Stimulated activated CD4-positive, alpha-beta T cell treated with anti-CD3 and anti-CD28 coated beads, Interleukin-1b, Interleukin-23, amount 100 ng/mL, for 1 hour (primary cell): ENCODE measurements at places on chromosomes 3 and 15.

DNA sequence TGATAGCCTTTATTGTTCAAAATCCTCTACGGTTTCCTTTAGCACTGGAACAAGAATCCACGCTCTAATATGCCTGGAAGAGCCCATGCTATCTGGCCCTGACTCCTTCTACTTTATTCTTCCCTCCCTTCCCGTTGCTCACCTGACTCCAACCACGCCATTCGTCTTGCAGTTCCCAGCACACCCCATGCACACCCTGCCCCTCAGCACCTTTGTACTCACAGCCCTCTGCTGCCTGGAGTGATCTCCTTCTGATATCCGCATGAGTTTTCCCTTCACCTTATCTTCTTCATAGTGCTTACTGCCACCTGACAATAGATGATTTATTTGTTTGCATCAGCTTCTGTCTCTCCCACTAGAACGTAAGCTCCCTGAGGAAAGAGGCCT is 16.6 kb upstream of the BCL2A1 start:
- no peak for DNase-seq

DNA sequence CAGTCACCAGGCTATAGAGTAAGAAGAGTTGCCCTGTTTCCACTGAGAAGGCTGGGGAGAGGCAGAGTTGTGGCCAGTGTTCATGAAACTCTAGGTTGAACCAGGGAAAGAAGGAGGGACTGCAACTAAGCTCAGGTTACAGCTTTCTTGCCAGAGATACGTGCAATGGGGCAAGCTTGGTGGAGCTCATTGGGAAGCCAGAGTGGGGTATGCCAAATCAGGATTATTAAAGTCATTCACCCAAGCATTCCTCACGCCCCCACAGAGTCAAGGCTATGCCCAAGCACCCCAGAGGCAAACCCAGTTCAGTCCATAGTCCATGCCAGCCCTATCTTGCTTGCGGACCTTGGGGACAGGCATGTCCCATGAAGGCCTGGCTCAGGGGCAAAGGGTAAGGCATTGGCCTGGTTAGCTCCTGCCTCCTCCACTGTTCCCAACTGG is 17.6 kb downstream of the SLC6A20 start:
- DNase-seq = no peak

GRCh38 chr3:55330355-55330754 is 156.8 kb downstream of the WNT5A start:
- DNase-seq = no peak

- DNase-seq = no peak
These were observed 224.0 kb downstream of the PLOD2 start for GRCh38 chr3:145936971-145937370.

DNA sequence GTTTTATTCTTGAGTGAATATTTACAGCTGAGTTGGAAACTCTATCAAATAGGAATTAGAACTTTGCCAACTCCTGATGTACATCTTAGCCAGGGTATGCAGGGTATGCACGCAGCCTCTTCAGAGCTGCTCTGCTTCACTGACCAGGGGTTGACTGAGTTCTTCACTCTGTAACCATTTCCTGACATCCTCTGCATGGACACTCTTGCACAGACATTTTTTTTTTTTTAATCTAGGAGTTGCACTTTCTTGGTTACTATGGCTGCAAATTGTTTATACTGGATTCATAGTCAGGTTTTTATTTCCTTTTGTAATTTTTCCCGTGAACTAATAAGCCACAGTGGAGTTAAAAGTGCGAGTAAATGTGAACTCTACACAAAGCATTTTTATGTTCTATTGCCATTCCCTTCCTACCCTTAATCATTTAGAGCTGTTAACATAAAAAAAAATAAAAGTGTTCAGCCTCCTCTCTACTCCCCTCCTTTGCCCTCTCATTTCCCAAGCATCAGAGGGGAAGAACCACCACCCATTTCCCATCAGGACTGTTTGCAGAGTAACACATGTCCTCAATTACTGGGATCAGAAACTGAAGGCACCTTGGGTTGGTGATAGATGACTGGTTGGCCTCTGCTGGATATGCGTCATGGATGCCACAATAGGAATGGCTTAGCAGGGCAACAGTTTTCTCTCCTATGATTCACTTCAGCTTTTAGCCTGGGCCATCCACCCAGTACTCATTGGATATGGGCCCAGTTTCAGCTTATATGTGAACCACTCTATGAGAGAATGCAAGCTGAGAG is 54.0 kb downstream of the DUT start:
- no peak for DNase-seq

DNA sequence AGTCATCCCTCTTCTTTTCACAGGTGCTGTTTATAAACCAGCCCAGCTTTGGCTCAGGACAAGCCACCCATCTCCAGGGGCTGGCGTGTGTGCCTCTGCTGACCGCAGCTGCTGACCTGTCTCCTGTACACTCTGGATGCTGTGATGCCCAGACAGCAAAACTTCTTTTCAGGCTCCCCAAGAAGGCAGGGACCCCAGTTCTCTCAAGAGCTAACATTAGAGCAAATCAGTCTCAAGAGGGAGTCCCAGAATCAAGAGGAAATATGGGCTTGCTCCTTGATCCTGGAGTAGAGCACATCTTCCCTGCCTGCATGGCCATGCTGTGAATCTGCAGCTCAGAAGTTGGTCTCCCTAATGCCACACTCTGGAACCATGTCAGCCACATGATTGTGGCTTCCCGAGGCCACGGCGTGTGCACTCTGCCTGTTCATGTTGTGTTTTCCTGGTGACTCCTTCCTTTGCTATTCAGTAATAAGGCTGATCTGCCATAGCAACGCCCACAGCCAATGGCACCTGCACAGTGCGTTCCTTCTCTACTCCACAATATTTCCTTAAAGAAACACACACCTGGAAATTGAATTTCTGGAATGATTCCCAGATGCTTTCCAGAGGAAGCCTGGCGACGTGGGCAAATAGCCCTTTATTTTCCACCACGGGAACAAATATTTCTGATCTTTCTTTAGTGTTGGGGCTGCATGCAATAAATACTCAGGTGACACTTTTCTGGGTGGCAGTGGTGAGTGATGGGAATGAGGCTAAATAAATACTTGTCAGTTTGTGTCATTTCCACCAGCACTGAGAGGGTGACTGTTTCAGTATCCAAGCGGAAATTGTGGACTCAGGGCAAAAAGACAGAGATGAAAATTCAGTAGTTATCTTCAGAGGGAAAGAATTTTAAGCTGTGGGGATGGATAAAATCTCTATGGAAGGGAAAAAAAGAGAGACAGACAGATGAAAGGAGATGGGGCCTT is 21.9 kb upstream of the THSD4 start:
- DNase-seq = no peak

GRCh38 chr3:168457954-168458539 is 362.3 kb upstream of the GOLIM4 start:
- DNase-seq = no peak

GRCh38 chr3:165918657-165918979 is 81.4 kb upstream of the BCHE start:
- DNase-seq = no peak

GRCh38 chr3:78941587-78941986 is 826.2 kb downstream of the ROBO1 start:
- DNase-seq = no peak

- DNase-seq = no peak
These were observed 102.0 kb downstream of the GTPBP8 start for GRCh38 chr3:113092746-113093145.

DNA sequence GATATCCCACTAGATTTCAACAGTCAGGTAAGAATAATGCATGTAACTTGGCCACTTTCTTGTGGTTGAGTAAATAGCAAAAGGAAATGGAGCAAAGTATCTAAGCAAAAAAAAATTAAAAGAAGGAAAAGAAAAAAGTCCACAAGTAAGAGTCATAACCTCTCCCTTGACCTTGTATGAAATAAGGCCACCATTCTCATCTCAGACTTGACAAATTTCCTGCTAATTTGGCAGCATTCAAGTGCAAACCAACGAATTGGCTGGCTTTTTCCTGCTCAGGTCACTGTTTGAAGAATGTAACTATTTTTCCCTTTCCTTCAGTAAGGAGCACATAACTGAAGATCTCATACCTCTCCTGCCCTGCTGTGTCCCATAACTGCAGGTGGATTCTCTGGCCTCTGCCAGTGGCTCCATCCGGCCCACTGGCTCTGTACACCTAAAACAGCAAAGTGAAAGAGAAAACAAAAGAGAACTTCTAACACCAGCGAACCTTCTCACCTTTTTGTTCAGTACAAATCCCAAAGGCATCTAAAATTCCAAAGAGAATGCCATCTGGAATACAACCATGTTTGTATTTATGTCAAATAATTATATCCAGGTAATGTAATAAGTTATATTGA is 33.4 kb upstream of the RSL24D1 start:
- DNase-seq = no peak

DNA sequence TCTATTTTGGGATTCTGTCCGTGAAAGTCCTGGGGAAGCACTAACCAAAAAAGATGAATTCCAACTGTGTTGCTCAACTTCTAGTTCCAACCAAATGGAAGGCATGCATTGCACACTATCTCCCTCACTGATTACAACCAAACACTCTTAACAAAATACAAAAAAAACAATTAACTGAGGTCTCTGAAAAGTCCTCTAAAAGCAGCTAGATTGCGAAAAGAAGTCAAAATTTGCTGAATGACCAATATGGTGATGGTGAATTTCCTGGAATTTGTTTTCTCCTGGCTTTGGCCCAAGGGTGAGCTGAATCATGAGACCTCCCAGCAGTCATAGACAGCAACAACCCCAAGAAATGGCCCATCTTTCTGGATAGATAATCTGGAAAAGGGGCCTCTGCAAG is 28.3 kb downstream of the CYP19A1 start:
- DNase-seq = no peak

DNA sequence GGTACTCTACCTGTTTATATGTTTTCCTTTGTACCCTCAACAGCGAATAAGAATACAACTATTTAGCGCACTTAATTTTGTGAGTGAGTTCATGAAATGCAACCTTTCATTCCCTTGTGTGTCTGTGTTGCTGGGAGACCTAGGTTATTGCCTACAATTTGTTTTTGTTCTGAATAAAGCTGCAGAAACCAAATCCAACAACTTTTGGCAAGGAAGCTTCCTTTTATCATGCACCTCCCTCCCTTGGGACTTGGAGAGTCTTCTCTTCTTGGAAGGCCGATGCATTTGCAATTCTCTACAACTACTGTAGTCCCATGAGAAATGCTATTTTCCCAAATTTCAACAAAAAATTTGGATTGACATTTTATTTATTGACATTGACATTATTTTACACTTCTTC is 1002.4 kb upstream of the CADM2 start:
- no peak for DNase-seq

DNA sequence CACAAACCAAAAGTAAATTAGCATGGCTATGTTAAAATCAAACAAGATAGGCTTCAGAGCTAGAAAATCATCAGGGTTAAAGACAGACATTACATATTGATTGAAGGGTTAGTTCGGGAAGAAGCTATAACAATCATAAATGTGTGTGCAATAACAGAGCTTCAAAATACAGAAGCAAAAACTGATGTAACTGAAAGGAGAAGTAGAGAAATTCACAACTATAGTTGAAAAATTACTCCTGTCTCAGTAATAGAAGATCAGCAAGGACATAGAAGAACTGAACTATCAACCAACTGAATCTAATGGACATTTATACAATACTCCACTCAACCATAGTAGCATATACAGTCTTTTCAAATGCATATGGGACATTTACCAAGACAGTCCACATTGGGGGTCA is 59.4 kb downstream of the MCTP2 start:
- no peak for DNase-seq

DNA sequence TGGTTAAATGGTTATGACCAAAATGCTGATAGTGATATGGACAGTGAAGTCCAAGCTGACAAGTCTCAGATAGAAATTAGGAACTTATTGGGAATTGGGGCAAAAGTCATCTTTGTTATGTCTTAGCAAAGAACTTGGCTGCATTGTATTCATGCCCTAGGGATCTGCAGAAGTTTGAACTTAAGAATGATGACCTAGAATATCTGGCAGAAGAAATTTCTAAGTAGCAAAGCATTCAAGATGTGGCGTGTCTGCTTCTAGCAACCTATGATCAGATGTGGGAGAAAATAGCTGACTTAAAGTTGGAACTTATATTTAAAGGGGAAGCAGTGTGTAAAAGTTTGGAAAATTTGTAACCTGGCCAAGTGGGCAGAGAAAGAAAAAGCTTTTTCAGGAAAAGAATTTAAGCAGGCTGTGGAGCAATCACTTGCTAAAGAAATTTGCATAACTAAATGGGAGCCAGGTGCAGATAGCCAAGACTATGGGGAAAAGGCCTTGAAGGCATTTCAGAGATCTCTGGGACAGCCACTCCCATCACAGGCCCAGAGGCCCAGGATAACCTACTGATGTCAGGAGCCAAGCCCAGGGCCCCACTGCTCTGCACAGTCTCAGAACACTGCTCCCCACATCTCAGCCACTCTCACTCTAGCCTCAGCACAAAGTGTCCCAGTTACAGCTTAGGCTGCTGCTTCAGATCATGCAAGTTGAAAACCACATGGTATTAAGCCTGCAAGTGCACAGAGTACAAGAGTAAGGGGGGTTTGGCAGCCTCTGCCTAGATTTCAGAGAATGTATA is 147.8 kb upstream of the TGFBR2 start:
- no peak for DNase-seq

- no peak for DNase-seq
These were observed 50.2 kb downstream of the CDCP1 start for GRCh38 chr3:45095916-45096526.

GRCh38 chr3:170869239-170869590 is 780 bp downstream of the RPL22L1 start:
- DNase-seq = no peak

DNA sequence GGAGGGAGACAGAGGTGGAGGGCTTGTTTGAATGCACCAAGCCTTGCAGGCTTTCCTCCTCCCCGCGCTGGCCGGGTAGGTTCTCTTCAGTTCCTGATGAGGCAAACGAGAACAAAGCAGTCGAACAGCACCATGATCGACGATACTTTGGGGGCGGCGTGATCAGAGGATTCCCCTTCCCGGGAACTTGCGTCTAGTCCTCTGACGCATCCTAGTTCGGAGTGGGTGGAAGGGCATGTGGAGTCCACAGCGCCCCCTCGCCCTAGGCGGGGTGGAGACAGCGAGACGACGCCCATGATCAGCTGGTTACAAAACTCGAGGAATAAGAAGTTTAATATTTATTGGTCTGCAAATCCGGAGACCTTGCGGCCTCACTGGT is 452 bp upstream of the SV2B start:
- no peak for DNase-seq

GRCh38 chr3:119627461-119627860 is 29.8 kb downstream of the PLA1A start:
- DNase-seq = no peak

- DNase-seq = no peak
These were observed 837 bp downstream of the CACNA2D3 start for GRCh38 chr3:54123003-54123775.
